ENCODE measurements at places on chromosomes 11 and 22.

- no peak for DNase-seq
These were observed 2.3 kb downstream of the ADORA2A start for GRCh38 chr22:24429411-24430365.

DNA sequence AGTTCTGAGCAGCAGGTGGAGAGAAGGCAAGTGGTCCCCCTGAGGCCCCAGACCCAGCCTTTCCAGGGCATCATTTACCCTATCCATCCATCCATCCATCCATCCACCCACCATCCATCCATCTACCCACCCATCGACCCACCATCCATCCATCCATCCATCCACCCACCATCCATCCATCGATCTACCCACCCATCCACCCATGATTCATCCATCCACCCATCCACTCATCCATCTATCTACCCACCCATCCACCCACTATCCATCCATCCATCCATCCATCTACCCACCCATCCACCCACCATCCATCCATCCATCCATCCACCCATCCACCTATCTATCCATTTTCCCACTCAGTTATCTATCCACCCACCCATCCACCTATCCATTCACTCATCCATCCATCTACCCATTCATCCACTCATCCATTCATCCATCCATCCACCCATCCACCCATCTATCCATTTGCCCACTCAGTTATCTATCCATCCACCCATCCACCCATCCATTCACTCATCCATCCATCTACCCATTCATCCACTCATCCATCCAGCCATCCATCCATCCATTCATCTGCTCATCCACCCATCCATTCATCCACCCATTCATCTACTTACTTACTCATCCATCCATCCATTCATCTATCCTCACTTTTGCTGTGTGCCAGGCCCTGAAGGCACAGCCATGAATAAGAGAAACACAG is 63.4 kb downstream of the MCM5 start:
- DNase-seq, result no peak

DNA sequence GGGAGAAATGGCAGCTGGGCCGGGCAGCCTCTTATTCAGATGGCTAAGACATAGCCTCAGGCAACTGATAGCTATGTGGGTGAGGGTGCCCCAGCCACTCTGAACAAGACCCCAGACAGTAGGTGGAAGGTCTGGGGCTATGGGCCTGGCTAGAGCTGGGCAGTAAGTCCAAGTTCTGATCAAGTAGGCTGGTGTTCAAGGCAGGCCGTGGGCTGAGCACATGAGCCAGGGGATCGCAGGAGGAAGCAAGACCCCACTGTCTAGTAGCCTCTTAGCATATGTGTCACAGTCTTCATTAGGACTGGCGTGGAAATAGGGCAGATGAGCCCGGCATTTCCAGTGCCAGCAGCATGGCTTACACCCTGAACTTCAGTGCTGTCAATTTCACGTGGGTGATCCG is 192.1 kb downstream of the ADAMTS15 start:
- no peak for DNase-seq

DNA sequence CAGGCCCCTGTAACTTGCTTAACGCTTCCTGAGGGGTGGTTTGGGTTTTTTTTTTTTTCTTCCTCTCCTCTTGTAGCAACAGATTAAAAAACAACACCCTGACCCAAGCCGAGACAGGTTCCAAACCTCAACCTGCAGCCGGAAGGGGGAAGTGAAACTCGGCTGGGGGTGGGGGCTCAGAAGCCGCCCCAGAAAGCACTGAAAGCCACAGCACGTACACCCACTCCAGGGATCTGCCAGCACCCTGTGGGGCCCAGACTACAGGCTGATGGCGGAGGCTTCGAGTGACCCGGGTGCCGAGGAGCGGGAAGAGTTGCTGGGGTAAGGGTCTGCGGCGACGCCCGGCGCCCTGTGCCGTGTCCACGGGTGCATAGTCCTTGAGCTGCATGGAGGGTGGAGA is at the start of gene LSP1:
TSS of gene LSP1 (plus strand) at position 208 of the 400 bp plus-strand sequence. CDS start at position 269, 61 bp downstream.
- no peak for DNase-seq
